ENCODE measurements at places on chromosomes 7 and 10.
A peak's percentile ranks its signal among the peaks of the same experiment; 100 is the strongest.

- no peak for DNase-seq
Observed at GRCh38 chr10:71912431-71912830, 51.8 kb upstream of the CHST3 start.

DNA sequence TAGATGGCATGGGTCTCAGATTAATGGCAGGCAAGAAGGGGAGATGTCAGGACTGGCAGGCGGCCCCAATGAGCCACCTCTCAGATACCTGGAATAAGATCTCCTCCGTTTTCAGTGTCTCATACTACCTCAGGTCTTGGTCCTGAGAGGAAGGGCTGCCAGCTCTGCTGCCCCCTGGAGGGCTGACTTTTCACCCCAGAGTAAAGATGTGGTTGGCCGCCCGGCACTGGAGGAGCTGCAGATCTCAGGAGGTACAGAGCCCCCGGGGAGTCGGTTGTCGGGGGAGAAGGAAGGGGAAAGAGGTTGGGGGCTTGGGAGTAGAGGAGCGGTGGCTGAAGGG is 642 bp upstream of the COL13A1 start:
- DNase-seq, result peak; percentile 62

- no peak for DNase-seq
Observed at GRCh38 chr10:815338-816090, 116.0 kb downstream of the LARP4B start.

- DNase-seq, result no peak
Observed at GRCh38 chr10:82628373-82628772, 753.4 kb downstream of the NRG3 start.

DNA sequence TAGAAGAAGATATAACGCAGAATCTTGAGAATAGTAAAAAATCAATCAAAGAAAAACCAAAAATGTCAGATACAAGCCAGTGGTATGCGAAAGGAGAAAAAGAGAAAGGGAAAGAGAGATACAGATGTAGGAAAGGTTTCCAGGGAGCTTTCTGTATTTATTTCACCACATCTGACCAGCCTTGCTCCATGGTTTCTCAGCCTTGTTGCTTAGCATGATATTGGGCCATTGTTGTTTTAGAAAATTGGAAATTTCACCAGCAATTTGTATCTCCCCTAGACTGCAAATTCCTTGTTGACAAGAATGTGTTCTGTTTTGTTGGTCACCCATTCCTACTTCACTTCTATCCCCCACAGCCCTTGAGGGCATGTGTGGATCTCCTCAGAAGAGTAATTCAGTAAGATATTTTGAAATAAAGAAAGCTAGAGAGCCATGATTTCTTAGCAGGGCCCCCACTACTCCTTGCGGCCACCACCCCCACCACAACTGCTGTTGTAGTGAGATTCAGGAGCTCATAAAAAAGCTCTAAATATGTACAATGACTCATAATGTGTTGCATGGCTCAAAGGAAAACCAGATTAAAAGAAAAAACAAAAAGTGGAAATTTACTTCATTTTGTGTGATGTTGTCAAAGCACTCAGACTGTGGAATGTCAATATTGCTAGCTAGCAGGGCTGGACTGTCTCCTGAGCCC is 138.7 kb downstream of the CHRM2 start:
- DNase-seq, result no peak

DNA sequence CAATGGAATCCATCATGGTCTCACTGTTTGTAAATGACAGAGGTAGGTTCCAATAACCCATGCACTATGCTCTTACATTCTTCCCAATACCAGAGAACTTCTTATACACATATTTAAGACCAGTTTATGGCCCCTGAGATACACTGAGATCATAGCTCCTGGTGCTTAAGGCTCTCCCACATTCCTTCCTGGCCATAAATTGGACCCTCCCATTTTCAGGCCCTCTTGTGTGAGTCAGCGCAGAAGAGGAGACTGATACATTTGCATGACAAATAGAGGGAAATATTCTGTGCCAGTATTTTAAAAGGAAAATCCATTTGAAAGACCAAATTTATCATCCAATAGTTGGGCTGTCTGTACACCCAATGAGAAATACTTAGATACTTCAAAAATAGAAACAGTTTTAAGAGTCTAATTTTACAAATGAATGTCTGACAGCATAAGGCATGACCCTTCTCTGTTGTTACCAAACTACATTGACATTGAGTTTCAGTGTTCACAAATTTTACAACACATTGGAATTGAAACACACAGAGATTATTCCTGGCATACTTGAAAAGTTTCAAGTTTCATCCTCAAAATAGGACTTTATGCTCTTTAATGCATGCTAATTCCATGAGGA is 35.3 kb downstream of the SLC16A9 start:
- no peak for DNase-seq

GRCh38 chr7:1569440-1569832 is 396 bp downstream of the PSMG3 start:
- no peak for DNase-seq

Data from stimulated activated CD4-positive, alpha-beta T cell treated with anti-CD3 and anti-CD28 coated beads, Interleukin-15, amount 100 ng/mL, for 24 hours (primary cell).